ENCODE measurements at places on chromosomes 3 and 15.

GRCh38 chr3:158571969-158572765 lies 1.2 kb downstream of the MLF1 start:
- DNase-seq: no peak

- DNase-seq: no peak
These were observed 136.8 kb downstream of the FHIT start for GRCh38 chr3:61114316-61114953.

GRCh38 chr3:137709011-137709601 lies 55.0 kb upstream of the SOX14 start:
- no peak for DNase-seq

DNA sequence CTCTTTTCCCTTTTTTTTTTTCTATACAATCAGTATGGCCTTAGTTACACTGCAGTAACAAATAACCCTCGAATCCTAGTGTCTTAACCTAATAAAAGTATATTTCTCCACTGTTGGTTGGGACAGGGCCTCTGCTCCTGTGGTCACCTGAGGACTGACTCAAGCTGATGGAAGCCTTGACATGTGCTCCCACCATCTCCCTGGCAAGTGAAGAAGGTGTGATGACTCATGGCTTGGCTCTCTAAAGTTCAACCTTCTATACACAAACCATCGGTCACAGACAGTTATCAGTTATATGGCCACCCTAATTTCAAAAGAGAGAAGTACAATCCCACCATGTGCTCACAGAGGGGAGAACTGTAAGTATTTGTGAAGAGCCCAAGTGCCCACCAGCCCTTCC lies 65.8 kb upstream of the CACNA2D3 start:
- no peak for DNase-seq

GRCh38 chr3:106025151-106025722 lies 156.4 kb upstream of the CBLB start:
- no peak for DNase-seq

GRCh38 chr3:156948402-156949210 lies 122.5 kb downstream of the LEKR1 start:
- DNase-seq: no peak

- no peak for DNase-seq
These were observed 327.1 kb upstream of the GOLIM4 start for GRCh38 chr3:168422843-168423242.

DNA sequence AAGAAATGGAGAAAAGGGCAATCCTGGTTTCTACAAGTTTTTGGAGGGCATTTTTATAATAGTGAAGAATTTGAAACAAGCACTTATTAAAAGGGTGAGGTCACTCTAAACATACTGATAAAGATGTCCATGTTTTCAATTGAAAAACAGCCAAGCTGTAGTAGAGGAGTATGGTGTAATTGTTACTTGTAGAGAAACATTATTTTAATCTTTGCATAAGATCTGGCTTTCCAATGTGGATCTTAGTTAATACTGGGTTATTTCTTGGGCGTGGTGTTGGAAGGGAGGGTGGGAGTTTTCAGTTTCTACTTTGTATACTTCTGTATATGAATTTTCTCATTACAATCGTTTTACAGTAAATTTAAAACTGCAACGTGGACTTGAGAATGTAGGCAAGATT lies 22.8 kb downstream of the MORF4L1 start:
- DNase-seq: no peak

DNA sequence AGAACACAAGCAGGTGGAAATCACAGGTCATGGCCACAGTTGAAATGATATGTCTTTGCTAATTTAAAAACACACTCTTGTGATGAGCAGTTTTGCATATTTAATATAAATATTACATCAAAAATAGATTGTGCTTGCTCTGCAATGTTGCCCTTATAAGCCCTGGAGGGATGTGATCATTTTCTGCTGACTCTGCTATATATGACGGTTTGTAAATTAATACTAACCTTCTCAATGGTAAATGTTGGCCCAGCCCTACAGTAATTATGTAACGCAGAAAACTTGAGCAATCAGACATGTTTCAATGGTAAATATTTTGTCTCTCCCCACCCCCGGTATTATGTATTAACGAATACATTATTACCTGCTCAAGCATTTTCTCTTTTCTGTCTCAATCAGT lies 359.5 kb upstream of the CNTN6 start:
- no peak for DNase-seq

- DNase-seq: no peak
These were observed 243.8 kb downstream of the PDZRN3 start for GRCh38 chr3:73380735-73381532.

DNA sequence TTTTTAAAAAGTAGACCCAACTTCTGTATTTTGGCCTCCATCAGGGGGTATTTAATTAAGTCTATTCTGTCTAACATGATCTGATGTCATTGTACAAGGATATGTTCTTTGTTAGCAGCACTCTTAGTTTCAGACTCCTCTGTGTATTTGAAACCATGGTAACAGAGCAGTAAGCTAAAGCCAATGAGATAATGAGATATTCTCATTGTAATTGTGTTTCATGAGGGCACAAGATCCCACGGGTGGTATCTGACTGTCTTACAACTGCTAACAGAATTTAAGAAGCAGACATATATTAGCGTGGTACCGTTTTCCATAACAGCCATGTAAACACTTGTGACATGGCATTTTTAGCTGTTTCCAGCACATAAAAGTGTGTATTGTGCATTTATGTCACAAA lies 251.2 kb upstream of the VEPH1 start:
- DNase-seq: no peak

GRCh38 chr3:44434834-44435510 lies 42.5 kb downstream of the ZNF445 start:
- DNase-seq: no peak

DNA sequence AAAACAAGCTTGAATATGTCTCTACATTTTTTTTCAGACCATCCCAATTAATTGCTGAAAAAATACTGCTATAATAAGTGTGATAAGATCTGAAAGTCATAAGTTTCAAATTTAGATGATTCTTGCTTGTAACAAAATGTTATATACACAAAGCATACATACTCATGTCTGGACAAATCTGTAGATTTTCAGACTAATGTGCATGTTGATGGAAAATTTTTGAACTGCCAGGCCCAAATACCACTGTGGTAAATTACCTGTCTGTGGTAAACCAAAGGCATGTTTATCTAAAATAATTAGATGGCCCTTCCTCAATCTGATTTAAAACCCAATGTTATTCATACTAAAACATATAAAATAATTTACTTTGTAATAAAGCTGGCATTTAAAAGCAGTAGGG lies 31.7 kb upstream of the CLDN16 start:
- no peak for DNase-seq

DNA sequence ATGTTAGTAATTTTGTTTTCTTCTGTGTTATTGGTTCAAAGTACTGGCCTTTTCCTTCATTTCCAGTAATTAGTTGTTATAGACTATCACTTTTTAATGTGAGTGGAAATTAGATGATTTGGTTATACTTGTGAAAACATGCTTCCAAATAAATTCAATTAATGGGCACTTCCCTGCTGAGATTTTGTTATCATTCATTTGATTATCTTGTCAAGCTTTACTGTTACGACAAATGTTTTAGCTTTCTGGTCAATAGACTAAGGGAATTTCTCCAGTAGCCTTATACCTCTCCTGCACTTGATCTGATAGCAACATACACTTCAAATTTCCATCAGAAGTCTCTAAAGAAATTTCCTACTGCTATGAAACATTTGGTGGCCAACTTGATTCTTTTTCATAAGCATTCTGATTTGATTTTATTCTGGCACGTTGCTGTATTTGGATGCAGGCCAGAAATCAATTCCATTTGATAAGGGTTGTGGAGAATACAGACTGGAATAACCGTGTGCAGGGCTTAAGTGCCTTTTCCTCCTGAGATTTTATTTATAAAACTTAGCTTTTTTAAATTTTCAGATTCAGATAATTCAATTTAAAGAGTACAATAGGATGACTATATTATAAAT lies 573.8 kb upstream of the NAALADL2 start:
- DNase-seq: no peak

DNA sequence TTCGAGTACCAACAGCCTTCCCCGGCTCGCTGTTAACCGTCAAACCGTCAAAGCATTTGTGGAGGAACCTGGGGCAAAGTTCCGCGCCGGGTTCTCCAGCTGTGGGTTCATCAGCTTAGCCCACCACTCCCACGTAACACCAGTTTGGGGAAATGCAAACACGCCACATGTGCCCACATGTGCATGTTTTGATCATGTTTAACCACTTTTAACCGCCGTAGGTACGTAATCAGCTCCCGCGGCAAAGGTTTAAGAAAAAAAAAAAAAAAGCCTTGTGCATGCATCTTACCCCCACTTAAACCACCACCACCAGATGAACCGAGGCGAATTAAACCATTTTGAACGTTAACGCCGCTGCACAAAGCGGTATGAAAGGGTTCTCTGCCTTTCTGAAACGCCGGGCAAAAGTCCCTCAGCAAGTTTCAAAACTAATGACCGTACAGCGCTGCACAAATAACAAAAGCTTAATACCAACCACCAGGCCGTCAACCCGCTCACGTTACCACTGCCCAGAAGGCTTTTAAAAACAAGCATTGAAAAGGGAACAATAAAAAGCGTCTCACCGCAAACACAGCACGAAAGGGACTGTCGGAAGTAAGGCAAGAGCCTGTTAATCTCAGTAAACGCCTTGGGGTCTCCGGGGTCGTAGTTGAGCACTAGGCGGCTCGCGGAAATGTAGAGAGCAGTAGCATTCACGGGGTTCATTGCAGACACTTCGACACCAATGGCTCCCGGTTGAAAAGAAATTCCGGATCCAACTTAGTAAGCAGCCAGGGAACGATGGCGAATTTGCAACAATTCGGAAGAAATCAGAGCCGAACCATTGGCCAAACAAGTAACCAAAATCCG lies 1.5 kb downstream of the MSL2 start:
- DNase-seq: peak; percentile 11

DNA sequence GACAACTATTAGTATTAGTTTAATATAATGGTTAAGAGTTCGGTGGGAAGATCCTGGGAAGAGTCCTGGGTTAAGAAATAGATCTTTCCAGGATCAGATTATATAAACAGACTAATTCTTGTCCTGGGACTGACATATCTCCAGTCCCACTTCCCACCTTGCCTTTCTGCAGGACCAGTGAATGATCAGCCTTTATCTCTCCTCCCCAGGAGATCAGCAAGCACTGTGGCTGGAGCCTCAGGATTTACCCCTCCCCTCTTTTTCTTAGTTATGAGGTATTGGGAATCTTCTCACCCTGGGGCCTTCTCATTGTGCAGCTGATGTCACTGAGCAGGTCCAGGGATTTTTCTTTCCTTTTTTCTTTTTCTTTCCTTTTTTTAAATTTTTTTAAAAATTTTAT lies 135.7 kb upstream of the UMPS start:
- no peak for DNase-seq

DNA sequence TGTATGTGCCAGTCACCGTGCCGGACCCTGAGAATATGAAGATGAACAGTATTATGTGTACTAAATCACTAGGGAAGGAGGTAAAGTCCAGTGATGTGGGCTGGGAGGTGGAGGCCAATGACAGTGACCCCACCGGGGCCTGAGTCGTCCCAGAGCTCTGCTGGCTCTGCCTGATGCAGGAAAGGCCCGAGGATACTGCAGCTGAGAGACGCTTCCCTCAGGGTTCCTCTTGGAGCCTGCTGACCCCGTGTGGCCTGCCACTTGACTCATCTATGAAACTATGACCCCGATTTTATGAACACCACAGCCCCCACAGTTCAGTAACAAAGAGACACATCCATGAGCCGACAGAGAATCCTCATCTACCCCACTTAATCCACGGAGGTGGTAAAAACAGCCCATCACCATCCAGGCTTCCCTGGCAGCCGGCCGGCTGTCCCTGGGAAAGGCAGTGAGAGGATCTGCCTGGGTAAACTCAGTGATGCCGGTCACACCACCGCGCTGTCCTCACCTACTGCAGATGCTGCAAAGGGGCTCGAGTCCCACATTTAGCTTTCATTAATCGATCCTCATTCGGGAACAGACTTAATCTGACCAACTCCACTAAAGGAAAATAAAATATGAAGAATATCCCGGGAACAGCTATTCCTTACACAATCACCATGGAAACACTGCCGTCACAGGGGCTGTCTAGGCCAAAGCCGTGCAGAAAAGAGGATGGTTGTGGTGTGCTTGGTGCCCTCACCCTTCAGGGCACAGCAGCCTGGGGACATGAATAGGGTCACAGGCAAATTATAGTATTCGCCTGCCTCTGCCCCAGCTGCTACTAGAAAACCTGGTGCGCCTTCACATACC lies 82.9 kb downstream of the ARRDC4 start:
- DNase-seq: no peak

- DNase-seq: no peak
These were observed 768.7 kb downstream of the TBL1XR1 start for GRCh38 chr3:176428552-176428951.

GRCh38 chr3:27392950-27393679 lies 23.9 kb upstream of the NEK10 start:
- no peak for DNase-seq

GRCh38 chr3:194995334-194995733 lies 275.6 kb downstream of the XXYLT1 start:
- DNase-seq: no peak

- no peak for DNase-seq
These were observed 26.8 kb upstream of the CPNE9 start for GRCh38 chr3:9676785-9677184.

GRCh38 chr15:81473177-81473576 lies 99.2 kb upstream of the TMC3 start:
- DNase-seq: no peak

DNA sequence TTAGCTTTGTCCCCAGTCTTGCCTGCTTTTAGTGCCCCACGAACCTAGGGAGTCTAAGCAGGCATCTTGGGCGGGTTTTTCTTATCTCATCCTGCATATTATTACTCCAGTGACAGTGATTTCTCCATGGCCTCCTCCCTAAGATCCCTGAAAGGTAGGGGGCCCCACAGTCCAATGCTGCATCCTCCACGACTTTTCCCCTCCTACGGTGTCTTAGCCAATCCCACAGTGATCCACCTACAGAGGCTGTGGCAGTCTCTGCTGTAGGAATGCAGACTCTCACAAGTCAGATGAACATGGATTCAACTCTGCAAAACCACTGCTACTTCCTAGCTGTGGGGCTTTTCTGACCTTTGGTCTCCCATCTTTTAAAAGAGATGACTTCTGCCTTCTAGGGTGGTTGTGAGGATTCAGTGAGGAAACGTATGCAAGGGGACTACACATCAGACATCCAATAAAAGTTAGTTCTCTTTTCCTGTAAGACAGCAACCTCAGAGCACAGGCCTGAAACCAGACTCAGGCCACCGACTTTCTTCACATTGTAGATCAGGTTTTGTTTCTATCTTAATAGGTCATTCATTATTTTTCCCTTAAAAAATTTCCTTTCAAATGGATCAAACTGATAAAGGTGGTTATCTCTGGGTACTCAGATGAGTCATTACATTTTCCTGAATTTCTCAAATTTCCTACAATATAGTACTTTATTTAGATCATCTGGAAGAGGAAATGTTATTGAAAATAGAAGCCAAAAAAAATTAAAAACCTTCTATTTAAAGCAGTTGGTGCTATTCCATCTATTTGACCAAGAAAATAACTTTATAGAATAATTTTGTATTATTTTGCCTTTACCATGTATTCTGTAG lies 23.2 kb downstream of the ILDR1 start:
- no peak for DNase-seq
